Activated T-helper 2 cell treated with anti-CD3 and anti-CD28 coated beads, Interferon-gamma antibody, Interleukin-2, Interleukin-4, amounts not matched to agents 10 μg/mL and 5 μg/mL and 100 μg/mL, durations not matched to agents 14 hours and 24 hours and 36 hours (primary cell): ENCODE measurements at places on chromosomes 2 and 18.
A peak's percentile ranks its signal among the peaks of the same experiment; 100 is the strongest.

DNA sequence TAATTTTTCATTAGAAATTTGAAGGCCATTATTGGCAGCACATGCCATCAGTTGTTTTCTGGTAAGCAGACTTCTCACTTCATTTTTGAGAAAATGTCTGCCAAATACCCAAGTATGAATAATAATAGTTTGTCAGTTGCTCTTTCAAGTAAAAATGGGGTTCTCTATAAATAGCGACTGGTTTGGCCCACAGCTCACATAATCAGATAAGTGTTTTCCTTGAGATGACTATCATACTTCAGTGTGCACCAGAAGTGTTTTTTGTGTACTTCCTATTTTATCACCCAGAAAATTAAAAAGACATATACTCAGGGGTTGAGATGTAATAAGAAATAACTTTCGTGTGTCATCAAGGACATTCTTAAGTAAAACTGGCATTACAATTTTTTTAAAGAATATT is 147.1 kb downstream of the PHLPP1 start:
- no peak overlapping the region for H3K4me3 ChIP-seq
- no peak for DNase-seq
- peaks cover 25% of the 10 kb centered on the region for H3K36me3 ChIP-seq
- no peaks in the 10 kb centered on the region for H3K27me3 ChIP-seq
- H3K4me1 ChIP-seq: peaks cover 58% of the 10 kb centered on the region
- no peak overlapping the region for H3K27ac ChIP-seq

- no peak for DNase-seq
- H3K4me3 ChIP-seq: no peak overlapping the region
- no peak overlapping the region for H3K27ac ChIP-seq
- peaks cover 11% of the 10 kb centered on the region for H3K4me1 ChIP-seq
- peaks cover 1% of the 10 kb centered on the region for H3K27me3 ChIP-seq
- H3K36me3 ChIP-seq: no peaks in the 10 kb centered on the region
Observed at GRCh38 chr2:231357931-231358330, 37.6 kb upstream of the B3GNT7 start.

GRCh38 chr2:133711806-133712205 is 143.5 kb upstream of the NCKAP5 start:
- no peaks in the 10 kb centered on the region for H3K4me1 ChIP-seq
- no peak overlapping the region for H3K4me3 ChIP-seq
- H3K27me3 ChIP-seq: no peaks in the 10 kb centered on the region

GRCh38 chr18:79611040-79611681 is 68.4 kb upstream of the CTDP1 start:
- H3K27me3 ChIP-seq: no peaks in the 10 kb centered on the region
- no peak for DNase-seq
- H3K4me3 ChIP-seq: no peak overlapping the region
- no peaks in the 10 kb centered on the region for H3K36me3 ChIP-seq
- H3K4me1 ChIP-seq: no peaks in the 10 kb centered on the region

DNA sequence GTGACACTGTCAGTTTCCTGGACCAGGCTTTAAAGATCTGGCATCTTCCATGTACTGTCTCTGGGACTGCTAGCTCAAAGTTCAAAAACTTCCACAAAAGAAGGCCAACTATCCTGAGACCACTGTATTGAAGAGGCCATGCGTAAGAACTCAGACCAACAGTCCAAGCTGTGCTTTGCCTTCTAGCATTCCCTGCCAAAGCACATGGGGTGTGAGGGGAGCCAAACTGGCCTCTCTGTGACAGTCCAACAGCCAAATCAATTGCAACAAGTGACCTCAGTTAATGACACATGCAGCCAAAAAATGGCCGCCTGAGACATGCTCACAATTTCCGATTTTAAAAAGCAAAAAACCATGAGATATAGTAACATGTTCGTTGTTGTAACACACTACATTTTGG is 160.3 kb upstream of the CDH19 start:
- no peaks in the 10 kb centered on the region for H3K4me1 ChIP-seq
- no peaks in the 10 kb centered on the region for H3K27me3 ChIP-seq
- DNase-seq: no peak
- no peak overlapping the region for H3K27ac ChIP-seq

GRCh38 chr2:197229509-197230443 is 80.8 kb downstream of the ANKRD44 start:
- peaks cover 59% of the 10 kb centered on the region for H3K4me1 ChIP-seq
- H3K27ac ChIP-seq: peak overlapping the region; percentile 44
- H3K4me3 ChIP-seq: no peak overlapping the region
- H3K27me3 ChIP-seq: no peaks in the 10 kb centered on the region

- no peak overlapping the region for H3K4me3 ChIP-seq
- no peaks in the 10 kb centered on the region for H3K36me3 ChIP-seq
- no peak for DNase-seq
- H3K27ac ChIP-seq: no peak overlapping the region
Observed at GRCh38 chr2:71785516-71785981, 332.2 kb downstream of the DYSF start.

DNA sequence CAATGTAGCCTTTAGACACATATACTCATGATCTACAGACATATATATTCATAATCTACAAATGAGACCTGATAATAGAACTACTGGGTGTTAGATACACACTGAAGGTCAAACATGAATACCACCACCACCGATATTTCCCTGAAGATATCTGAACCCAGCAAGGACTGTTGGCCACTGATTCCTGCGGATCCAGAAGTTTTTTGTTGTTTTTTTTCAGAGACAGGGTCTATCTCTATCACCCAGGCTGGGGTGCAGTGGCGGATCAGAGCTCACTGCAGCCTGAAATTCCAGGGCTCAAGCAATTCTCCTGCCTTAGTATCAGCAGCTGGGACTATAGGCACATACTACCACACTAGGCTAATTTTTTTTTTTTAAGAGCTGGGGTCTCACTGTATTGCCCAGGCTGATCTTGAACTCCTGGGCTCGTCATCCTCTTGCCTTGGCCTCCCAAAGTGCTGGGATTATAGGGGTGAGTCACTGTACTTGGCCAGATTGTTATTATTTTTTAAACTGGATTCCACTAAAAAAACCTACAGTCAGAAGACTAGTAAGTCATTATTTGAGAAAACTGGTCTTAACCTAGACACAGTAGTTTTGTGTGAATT is 1.8 kb downstream of the METTL5 start:
- H3K4me1 ChIP-seq: peaks cover 39% of the 10 kb centered on the region
- H3K36me3 ChIP-seq: peaks cover 49% of the 10 kb centered on the region
- no peak for DNase-seq
- no peaks in the 10 kb centered on the region for H3K27me3 ChIP-seq

- H3K27ac ChIP-seq: no peak overlapping the region
- peaks cover 39% of the 10 kb centered on the region for H3K4me1 ChIP-seq
- no peak overlapping the region for H3K4me3 ChIP-seq
Observed at GRCh38 chr2:223925106-223925505, 20.0 kb downstream of the WDFY1 start.

DNA sequence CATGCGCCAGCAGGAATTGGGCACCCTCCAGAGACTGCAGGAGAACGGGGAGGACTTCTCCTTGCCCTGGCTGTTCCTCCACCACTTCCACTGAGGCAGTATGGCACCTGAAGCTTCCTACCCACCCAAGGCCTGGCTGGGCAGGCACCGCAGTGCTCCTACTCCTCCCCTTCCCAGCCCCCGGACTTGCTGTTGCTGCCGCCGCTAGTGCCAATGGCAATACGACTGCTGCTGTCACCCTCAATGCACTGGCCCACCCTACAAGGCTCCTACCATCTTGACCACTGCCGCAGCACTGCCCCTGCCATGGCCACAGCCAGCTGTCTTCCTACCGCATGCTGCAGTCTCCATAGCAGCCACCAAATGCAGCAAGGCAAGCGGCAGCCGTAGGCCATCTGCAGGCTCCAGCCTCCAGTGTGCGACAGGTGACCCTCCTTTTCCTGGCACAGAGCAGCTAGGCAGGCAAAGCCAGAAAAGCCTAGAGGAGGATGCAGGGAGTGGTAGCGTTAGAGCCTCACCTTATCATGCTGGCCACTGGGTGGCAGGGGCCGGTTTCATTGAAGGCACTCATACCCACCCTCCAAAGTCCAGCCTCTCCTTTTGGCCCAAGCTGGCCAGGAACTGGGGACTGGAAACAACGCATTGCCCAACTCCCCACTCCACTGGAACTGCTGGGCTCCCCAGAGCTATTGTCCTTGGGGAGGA is 47.4 kb upstream of the ANKRD62 start:
- H3K4me3 ChIP-seq: no peak overlapping the region
- H3K27me3 ChIP-seq: peaks cover 1% of the 10 kb centered on the region
- no peaks in the 10 kb centered on the region for H3K36me3 ChIP-seq
- peaks cover 30% of the 10 kb centered on the region for H3K4me1 ChIP-seq

GRCh38 chr2:182061739-182062138 is 76.1 kb downstream of the PPP1R1C start:
- no peaks in the 10 kb centered on the region for H3K36me3 ChIP-seq

DNA sequence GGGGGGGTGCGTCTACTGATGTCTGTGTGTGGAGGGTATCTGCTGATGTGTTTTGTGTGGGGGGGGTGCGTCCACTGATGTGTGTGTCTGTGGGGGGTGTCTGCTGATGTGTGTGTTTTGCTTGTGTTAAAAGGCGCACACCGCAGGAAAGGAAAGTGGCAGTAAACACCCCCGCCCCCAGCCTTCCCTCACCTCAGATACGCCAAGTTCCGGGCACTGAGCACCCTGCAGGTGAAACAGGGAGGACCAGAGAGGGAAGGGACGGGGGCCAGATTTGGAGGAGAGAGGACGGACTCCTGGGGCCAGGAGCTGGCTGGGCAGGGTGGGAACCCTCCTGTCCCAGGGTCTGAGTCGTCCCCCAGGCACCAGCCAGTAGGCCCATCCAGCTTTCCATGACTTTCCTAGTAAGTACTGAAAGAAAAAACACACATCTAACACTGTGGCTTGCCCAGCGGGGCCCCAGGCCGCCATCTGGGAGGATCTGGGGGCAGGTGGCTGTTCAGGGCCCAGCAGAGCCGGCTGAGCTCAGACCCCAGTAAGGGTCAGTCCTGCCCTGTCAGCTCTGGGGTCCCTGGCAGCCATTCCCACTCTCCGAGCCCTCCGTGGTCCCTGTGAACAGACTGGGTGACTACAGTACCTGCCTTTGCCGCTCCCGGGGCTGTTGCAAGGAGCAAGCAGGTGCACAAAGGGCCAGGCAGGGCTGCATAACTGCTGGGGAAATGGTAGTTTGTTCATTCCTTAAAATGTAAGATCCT is 126.9 kb downstream of the NFATC1 start:
- DNase-seq: peak; percentile 44
- H3K4me1 ChIP-seq: peaks cover 64% of the 10 kb centered on the region
- H3K27ac ChIP-seq: peak overlapping the region; percentile 98
- H3K4me3 ChIP-seq: peak overlapping the region; percentile 77

GRCh38 chr2:129379411-129379810 is 600.1 kb upstream of the RAB6C start:
- no peak overlapping the region for H3K27ac ChIP-seq
- no peaks in the 10 kb centered on the region for H3K27me3 ChIP-seq
- no peak overlapping the region for H3K4me3 ChIP-seq
- H3K4me1 ChIP-seq: no peaks in the 10 kb centered on the region

GRCh38 chr18:21391074-21391673 is 149.1 kb downstream of the GREB1L start:
- no peak overlapping the region for H3K27ac ChIP-seq
- no peak overlapping the region for H3K4me3 ChIP-seq
- H3K36me3 ChIP-seq: no peaks in the 10 kb centered on the region
- DNase-seq: no peak

GRCh38 chr2:146048141-146048540 is 1528.2 kb upstream of the ZEB2 start:
- H3K36me3 ChIP-seq: no peaks in the 10 kb centered on the region
- no peaks in the 10 kb centered on the region for H3K27me3 ChIP-seq
- no peak overlapping the region for H3K27ac ChIP-seq
- H3K4me1 ChIP-seq: no peaks in the 10 kb centered on the region
- DNase-seq: no peak

GRCh38 chr2:22990246-22990645 is 394.7 kb upstream of the KLHL29 start:
- no peaks in the 10 kb centered on the region for H3K4me1 ChIP-seq
- no peak for DNase-seq
- no peak overlapping the region for H3K4me3 ChIP-seq
- no peaks in the 10 kb centered on the region for H3K36me3 ChIP-seq
- no peak overlapping the region for H3K27ac ChIP-seq

DNA sequence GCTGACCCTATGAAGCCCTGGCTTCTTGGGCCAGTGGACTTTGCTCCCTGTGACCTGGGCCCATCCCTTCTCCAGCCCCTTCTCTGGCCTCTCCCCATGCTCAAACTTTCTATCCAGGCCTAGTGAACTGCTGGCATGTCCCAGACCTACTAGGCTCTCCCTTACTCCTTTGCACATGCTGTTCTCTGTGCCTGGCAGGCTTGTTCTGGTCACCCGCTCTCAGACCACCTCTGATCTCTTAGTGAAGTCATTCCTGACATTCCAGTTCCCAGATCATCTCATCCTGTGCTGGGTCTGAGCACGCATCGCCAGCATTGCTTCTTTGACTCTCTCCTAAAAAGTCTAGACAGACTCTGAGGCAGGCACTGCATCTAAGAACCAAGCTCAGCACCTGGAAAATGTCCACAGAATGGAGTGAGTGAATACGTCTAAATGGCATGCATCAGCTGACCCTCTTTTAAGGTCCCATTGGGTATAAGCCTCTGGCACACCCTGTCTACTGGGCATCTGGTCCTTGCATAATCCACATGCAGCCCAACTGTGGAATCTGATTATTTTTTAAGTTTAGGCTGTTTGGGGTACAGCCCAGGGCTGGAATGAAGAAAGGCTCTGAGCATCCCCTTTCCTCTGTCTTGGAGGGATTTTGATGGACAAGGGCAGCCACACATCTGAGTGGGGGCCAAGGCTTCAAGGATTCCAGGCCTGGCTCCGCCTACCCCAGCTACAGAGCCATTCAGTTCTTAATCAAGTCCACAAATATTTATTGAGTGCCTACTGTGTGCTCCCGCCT is 130.6 kb upstream of the HAAO start:
- H3K27ac ChIP-seq: no peak overlapping the region
- peaks cover 1% of the 10 kb centered on the region for H3K27me3 ChIP-seq
- H3K4me3 ChIP-seq: no peak overlapping the region
- no peak for DNase-seq

- no peak overlapping the region for H3K4me3 ChIP-seq
- no peaks in the 10 kb centered on the region for H3K36me3 ChIP-seq
- peaks cover 6% of the 10 kb centered on the region for H3K27me3 ChIP-seq
Observed at GRCh38 chr2:60371219-60371618, 182.2 kb downstream of the BCL11A start.

GRCh38 chr2:46973673-46974072 is 58.1 kb upstream of the MCFD2 start:
- H3K4me1 ChIP-seq: peaks cover 22% of the 10 kb centered on the region
- DNase-seq: no peak
- peaks cover 46% of the 10 kb centered on the region for H3K36me3 ChIP-seq
- H3K27ac ChIP-seq: no peak overlapping the region
- no peak overlapping the region for H3K4me3 ChIP-seq
- no peaks in the 10 kb centered on the region for H3K27me3 ChIP-seq

DNA sequence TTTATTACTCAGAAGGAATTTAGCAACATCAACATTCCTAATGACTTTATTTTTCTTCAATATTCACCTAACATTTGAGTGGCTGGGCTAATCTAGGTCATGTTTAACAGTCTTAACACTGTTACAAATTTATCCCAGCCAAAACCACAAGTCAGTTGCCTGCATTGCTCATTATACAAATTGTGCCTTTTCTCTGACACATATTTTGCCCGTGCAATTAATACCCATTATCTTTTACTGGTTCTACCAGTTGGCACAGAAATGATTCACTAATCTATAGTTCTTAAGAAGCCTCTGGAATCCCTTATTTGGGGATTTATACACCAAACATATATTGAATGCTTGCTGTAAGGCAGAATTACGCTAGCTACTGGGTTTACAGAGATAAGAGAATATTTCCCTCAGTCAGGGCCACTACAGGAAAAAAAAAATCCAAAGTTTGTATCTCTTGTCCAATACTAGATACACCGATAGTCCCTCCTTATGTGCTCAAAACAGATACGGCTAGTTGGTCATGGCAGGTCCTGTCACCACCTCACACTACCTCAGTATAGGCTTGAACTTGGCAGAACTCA is 46.3 kb downstream of the ZCCHC2 start:
- peaks cover 8% of the 10 kb centered on the region for H3K4me1 ChIP-seq
- H3K36me3 ChIP-seq: peaks cover 90% of the 10 kb centered on the region
- no peak overlapping the region for H3K27ac ChIP-seq
- no peaks in the 10 kb centered on the region for H3K27me3 ChIP-seq
